A549 treated with ZK216348 at 1 μM for 4 hours (cell line): ENCODE measurements at places on chromosomes 5 and 9. TPM values are rescaled to one million over a fixed set of nuclear protein-coding genes. Genes with fewer than 3 reads are reported as not detected.

The ZFP2 gene
- not detected in 5 replicates for total RNA-seq

The TMEM215 gene
- total RNA-seq, result not detected in 5 replicates

The CDH9 gene
- not detected in 5 replicates for total RNA-seq

The LECT2 gene
- not detected in 5 replicates for total RNA-seq

The UBE2D2 gene
- total RNA-seq, result 129 to 170 TPM (median 163 TPM) in 5 replicates

The LCNL1 gene
- 0.08 to 0.18 TPM (median 0.12 TPM) in 3 of 5 replicates, not detected in the others for total RNA-seq

The FRRS1L gene
- 0.15 to 0.47 TPM (median 0.19 TPM) in 5 replicates for total RNA-seq

The GABRA6 gene
- not detected in 5 replicates for total RNA-seq

The PAEP gene
- 0.20 to 0.41 TPM in 2 of 5 replicates, not detected in the others for total RNA-seq

The ANKRD34B gene
- total RNA-seq, result 0.06 to 0.31 TPM (median 0.25 TPM) in 4 of 5 replicates, not detected in the other

The PPIC gene
- total RNA-seq, result 14.9 to 20.3 TPM (median 17.7 TPM) in 5 replicates
